Neuronal stem cell (in vitro differentiated cells): ENCODE measurements at places on chromosomes 11 and 22.
A peak's percentile ranks its signal among the peaks of the same experiment; 100 is the strongest.

DNA sequence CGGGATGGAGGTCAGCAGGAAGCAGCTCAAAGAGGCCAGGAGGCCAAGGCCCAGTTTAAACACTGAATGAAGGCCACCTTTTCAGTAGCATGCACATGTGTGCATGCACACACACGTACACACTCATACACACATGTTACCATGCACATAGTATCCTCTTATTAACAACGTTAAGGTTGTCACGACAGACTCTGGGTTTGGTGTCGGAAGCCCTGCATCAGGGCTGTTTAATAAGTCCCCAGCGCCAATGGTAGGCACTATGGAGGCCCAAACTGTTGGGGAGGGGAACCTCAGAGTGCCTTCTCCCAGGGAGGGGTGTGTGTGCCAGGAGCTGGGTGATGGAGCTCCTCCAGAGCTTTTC is 39.5 kb upstream of the ADA2 start:
- DNase-seq: no peak

- DNase-seq: no peak
These were observed 10.7 kb upstream of the NAP1L4 start for GRCh38 chr11:3002871-3003270.

GRCh38 chr11:15585602-15586331 is 471.0 kb downstream of the INSC start:
- no peak for DNase-seq

DNA sequence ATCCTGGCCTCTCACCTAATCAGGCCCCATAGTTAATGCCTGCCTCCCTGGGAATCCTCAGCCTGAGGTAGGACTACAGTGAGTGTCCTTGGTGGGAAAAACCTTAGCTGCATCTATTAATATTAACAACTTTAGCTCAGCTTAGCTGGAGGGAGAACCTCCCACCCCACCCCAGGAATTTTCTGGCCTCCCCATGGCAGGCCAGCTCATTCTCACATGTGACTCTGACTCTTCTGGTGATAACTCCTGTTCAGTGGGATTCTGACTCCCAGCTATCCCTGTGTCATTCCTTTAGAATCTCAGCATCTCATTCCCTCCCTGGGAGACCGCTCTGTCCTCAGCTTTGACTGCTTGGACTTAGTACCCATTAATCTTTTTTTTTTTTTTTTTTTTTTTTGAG is 14.5 kb downstream of the ART5 start:
- DNase-seq: no peak

DNA sequence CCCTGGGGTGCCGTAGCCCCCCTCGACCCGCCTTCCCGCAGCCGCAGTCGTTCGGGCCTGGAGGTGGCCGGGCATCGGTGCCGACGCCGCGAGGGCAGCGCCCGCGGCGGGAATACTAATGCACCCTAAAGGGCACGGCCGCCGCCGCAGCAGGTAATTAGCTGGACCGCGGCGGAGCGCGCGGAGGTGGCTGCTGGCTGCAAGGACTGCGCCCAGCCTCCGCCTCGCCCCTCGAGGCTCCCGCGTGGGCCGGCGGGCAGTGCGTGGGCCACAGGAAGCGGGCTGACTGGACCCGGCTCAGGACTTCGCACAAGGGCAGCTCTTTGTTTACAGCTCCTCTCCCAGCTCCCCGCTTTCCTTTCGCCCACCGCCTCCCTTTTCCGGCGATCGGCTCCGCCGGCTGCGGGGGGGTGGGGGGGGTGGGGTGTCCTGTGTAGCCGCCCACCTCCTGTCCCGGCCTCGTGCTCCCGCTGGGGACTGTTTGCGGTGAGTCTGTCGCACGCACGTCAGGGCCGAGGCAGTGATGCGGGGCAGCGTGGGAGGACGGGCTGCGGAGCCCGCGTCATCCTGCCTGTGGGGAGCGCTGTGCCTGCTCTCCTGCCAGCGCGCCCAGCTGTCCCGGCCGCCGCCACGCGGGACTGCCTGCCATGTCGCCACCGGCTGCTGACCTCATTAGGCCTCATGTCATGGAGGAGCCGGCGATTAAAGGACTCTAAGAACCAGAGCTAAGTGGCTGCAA is 53.2 kb downstream of the GRIK4 start:
- peak; percentile 48 for DNase-seq

DNA sequence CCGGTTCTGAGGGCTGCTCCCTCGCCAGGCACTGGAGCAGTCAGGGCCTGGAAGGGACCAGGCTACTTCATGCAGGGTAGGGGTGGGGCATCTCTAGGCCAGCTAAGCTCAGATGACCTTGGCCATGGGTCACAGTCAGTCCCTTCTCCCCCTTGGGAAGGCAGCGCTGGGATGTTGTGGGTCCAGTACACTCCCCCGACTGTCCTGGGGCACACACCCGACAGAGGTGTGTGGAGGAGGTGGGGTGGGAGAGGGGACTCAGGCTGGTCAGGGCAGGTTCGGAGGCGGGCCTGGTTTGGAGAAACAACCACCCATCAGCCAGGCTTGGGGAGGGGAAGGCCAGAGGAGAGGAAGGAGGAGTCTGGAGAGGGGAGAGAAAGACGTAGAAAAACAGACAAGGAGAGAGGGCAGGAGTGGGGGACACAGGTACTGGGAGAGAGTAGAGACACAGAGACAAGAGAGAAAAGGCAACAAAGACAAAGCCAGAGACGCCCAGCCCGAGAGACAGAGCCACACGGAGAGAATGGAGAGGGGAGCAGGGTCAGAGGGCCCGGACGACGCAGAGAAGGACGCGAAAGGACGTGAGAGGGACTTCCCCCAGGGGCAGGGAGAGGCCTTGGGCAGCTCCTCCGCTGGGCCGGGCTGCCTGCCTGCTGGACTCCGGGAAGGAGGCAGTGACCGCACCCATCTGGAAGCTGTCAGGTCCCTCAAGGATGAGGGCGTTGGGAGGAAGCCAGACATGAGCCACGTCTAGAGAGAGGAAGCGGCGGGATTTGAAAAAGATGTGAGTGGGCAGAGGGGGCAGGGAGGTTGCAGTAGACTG is 30.6 kb upstream of the TSKU start:
- no peak for DNase-seq

DNA sequence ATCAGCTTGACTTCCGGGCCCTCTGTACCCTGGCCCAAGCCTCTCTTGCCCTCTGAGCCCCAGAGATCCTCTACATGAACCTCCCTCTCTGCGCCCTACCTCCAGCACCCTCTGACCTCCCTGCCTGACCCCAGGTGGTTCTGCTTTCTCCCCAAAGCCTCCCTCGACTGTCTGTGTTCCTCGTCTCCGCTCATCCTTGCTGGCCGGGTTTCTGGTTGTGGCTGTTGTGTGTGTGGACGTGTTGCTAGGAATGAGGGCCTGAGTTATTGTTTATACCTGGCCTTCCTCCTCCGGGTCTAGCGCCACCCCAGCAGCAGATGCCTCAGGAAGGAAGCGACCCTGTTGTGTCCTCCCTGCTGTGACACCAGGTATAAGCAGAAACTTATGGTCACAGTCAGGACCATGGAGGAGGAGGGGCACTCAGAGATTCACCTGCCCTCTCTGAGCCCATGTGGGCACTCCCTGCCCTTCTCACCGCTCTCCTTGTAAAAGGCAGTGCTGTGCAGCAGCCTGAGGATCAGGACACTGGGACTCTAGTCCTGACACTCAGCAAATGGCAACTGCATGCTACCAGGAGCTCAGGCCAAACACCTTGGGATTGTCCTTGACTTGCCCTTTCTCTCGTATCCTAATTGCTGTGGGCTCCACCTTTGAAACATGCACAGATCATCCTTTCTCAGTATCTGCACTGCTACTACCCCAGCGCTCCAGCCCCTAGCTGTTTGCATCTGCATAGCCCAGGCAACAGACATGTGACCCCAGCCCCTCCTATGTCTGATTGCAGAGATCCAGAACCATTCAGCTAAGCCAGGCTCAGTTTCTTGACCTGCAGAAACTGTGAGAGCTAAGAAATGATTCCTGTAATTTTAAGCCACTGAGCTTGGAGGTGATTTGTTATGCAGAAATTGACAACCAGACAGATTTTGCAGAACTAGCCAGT is 140.1 kb downstream of the ST3GAL4 start:
- DNase-seq: no peak

DNA sequence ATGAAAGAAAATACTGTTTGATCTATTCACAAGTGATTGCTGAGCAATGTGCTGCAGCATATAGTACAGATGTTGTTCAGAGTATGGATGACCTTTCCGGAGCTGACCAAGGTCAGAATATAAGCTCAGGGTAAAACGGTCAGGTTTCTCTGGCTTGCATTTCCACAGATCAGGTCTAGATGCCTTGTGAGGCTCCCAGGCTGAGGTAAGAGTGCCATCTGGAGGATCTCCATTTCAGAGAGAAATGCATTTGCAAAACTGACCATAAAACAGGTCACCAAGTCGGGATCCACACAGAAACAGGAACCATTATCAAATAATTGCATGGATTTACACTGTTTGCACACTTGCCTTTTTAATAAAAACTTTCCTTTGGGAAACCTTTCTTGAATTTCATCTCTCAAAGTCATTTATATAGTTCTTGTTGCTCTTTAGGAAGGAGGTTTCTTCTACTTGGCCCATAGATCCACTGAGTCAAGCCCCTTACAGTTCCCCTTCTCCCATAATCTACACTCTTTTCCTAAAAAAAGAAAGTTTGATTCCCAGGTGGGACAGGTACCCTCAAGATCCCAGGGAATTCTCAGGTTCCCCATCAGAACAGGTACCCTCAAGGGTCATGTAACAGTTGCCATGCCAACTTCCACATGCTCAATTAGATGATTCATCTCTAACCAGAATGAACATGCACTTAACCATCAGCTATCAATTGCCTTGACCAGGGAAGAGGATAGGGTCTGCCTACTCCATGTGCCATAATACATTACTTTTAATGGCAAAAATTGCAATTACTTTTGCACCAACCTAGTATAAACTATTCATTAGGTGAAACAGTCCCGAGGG is 25.0 kb upstream of the TMPRSS5 start:
- DNase-seq: peak; percentile 41

GRCh38 chr11:230431-230830 is 5.7 kb downstream of the SIRT3 start:
- DNase-seq: no peak

DNA sequence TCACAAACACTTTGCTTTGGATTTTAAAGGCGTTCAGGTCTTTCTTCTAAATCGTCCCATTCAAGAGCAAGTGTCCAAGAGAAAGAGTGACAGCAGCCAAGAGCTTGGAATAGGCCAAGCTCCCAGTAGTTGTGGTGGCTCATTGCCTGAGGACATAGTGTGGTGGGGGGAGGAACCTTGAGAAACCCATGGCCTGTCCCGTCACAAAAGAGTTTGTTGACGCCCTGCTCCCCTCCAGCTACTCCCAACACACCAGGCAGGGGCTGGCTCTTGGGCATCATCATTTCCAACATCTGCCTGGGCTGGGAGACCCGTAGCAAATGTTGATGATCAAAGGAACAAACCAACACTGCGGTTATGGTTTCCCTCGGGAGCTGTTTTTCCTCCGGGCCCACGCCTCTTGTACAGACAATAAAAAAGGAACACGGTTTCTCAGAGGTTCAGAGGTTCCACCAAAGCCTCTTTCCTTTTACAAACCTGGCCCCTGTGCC is 20.8 kb downstream of the FADS3 start:
- no peak for DNase-seq

- DNase-seq: no peak
These were observed 20.3 kb downstream of the UQCR10 start for GRCh38 chr22:29787371-29787980.

GRCh38 chr22:17880020-17880419 is 105.8 kb upstream of the BID start:
- no peak for DNase-seq

GRCh38 chr11:13321431-13321830 is 43.8 kb downstream of the BMAL1 start:
- no peak for DNase-seq

DNA sequence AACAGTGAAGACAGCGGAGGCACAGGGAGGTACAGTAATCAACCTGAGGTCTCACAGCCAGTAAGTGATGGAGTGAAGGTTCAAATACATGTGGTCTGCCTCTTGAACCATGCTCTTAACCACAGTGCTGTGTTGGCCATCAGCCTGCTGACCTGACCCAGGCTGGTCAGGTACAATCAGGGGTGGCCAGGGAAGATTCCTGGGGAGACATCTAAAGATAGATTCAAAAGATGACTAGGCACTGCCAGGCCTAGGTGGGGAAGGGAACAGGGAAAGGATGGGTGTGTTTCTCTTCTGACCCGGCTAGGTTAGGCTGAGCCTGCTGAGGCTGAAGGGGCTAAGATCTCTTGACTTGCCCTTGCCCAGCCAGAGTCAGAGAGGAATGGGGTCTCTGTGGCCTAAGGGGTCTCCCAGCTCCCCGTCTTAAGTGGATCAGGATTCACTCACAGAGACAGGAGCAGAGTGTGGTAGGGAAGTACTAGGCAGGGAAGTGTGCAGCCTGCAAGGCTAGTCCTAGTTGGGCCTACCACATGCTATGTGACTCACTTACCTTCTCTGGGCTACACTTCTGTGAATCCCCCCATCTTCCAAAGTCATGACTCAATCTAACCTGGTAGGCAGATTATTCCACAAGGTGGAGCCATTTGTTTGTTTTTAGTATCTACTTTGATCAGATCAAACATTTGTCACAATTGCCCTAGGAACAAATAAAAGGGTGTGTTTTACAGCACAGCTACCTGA is 10.4 kb upstream of the SREBF2 start:
- DNase-seq: no peak

DNA sequence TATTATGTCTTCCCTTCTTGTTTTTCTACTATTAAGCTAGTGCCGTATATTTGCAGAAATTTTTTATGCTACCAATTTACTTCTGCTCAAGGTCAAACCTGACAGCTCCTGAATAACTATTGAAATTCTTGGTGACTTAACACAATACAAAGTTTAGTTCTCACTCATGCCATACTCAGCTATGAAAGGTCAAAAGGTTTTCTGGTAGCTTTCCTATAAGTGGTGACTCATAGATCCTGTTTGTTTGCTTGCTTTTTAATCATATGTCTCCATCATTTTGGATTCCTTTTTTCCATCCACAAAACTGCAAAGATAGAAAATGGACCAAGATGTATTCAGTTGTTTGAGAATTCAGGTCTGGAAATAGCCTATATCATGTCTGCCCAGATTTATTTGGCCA is 855.8 kb upstream of the LRRC4C start:
- DNase-seq: no peak

DNA sequence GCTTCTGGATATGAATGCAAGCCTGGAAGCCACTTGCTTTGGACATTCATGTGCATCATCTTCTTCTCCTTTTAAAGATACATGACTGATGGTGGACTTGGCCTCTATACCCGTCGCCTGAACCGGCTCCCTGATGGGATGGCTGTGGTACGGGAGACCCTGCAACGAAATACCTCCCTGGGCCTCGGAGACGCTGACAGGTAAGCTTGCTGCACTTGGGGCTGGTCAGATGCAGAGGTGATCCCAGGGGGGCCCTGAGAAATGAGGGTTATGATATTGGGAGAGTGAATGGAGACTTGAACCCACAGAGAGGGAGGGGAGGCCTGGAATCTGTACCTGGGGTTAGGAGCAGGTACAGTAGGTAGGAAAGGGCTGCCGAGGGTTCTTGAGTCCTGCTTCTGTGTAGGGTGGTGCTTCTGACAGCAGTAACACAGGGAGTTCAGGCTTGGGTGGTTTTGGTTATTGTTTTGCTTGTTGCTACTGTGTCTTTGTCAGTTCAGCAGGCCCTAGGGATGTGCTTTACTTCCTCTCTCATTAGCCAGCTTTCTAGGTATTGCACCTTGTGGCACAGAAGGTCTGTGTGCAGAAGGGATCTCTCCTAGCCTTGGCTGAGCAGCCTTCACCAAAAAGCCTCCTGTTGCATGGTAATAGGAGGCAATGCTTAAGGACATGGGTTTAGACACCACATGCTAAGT is 176.1 kb downstream of the DBX1 start:
- DNase-seq: no peak
